ENCODE measurements at places on chromosomes 2 and 18.

DNA sequence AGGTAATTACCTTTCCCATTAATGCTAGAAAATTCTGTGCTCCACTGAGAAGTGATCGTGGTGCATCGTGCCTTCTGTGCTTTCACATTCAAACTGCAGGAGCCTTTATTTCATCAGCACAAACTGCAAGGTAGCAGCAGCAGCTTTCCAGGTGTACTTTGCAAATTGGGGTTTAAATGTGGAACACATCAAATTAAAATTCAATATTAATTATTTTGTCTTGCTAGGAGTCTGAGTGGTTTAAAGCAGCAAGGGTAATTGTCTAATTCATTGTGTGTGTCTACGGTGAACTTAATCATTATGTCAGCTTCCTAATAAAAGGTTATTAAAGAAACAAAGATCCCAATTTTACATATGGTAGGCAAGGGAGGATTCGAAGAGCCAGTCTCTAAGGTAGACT lies 180.8 kb upstream of the ATP5MC3 start:
- DNase-seq, result no peak

DNA sequence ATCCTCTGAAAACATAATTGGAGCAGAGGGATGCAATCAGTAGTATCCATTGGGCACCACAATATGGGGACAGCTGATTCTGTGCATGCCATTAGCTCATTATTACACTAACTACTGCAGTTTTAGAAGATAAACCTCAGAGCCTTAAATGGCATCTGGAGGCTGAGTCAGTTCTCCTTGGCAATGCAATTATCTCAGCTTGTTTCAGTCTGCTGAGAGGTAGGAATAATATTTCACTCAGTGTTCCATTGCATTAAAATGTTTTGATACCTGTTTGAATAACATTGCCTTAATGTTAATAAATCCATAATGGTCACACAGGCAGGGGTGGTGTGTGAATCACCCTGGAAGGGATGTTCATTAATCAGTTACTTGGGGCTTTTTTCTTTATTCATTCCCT lies 309.6 kb downstream of the LRRTM1 start:
- no peak for DNase-seq

GRCh38 chr2:229282758-229283546 lies 11.9 kb upstream of the PID1 start:
- no peak for DNase-seq

DNA sequence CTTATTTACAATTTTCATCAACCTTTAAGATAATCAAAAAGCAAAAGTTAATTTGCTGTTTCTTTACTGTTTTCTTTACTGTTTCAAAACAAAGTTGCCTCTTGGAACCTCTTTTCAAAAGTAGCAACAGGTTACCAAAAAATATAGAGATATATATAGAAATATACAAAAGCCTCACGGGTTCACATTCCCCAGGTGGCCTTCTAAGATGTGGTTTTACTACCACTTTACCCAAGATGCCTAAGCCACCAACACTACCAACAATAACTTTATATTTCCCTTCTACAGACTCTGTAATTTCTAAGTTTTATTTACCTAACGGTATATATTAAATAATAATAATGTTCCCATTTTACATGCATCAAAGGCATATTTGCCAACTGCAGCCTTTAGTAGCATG lies 4.9 kb downstream of the CYB5A start:
- no peak for DNase-seq

- DNase-seq, result no peak
Measured at GRCh38 chr2:169834401-169834800, 7.1 kb downstream of the UBR3 start.

GRCh38 chr18:77062518-77063003 lies 70.0 kb downstream of the MBP start:
- peak; percentile 8 for DNase-seq

GRCh38 chr2:133158024-133158423 lies 410.2 kb downstream of the NCKAP5 start:
- no peak for DNase-seq

Data from SW480 (cell line).